ENCODE measurements at places on chromosomes 3 and 15. TPM values are rescaled to one million over a fixed set of nuclear protein-coding genes. Genes with fewer than 3 reads are reported as not detected.

- no peak for DNase-seq
Observed at GRCh38 chr3:67450153-67450552, 204.3 kb downstream of the SUCLG2 start.

DNA sequence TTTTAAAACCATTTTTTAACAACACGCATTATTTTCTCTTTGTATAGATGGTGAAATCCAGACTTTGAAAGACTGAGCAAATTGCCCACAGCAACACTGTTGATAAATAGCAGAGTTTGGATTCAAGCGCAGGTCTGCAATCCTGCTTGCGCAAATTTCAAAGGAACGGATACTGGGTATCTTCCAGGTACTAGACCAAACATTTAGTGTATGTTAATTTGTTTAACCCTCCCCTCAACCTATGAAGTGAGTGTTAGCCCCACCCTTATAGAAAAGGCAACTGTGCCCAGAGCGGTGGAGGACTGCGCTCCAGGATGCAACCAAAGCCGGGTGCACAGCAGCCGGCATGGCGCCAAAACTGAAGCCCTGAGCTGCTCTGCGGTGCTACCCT, 103.8 kb downstream of the CPN2 start:
- DNase-seq = peak; percentile 30

DNA sequence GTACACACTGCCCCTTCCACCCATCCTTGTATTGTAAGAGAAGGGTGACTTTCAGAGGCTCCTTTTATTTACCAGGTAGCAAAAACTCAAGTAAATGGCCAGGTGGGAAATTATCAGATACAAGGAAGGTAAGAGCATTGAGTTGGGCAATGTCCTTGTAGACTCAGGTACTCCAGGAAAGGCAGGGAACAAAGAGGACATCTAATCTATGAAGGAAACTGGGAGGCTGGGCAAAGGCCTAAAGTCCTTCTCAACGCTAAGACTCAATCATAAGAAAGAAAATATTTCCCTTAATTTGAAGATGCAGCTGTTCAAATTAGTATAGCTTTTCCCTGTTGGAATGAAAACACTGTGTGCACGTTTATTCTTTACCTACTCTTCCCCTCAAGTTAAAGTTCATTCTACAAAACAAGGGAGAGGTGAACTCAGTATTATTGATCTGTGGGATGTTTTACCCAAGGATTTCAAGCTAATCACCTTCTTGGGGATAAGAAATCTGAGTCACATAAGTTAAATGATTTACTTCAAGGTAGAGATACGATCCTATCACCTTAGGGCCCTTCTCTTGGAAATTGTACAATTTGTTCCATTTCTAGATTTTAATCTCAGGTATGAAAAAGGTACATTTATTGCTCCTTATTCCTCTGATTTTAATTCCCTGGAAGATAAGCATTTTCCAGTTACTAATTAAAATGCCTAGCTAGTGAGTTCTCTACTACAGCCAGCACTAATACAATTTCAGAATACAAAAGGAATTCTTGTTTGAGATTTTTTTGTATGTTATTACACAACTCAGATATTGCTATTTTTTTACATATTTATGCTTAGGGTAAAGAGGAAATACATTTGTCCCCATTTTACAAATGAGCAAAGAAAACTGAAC, 80.6 kb downstream of the PLD1 start:
- DNase-seq = no peak

DNA sequence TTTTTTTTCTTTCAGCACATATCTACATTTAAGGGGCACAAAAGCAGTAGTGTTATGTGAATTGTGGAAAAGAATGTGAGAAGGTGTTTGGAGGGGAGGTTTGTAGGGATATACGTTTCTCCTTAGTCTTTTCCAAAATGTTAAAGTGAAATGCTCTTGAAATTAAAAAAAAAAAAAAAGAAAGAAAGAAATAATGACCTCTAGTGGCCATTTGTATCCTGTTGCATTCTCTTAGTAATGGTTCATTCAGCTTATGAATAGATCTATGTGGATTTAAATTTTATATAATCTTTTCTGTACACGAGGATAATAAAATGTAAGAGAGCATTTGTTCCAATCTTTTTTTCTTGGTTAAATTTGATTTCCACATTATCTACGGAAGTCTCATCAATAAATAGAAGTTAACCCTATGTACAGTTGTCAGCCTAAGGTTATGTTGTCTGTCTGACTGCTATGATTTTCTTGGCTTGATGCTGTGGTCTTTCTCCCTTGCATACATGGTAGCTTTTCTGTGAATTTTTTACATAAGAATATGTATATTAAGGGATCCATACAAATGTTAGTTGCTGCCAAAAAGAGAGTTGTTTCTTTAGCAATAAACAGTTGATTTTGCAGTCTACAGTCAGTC, 1.7 kb downstream of the P2RY13 start:
- DNase-seq = no peak

GRCh38 chr3:174958671-174959328, 99.7 kb downstream of the NAALADL2 start:
- peak; percentile 15 for DNase-seq

DNA sequence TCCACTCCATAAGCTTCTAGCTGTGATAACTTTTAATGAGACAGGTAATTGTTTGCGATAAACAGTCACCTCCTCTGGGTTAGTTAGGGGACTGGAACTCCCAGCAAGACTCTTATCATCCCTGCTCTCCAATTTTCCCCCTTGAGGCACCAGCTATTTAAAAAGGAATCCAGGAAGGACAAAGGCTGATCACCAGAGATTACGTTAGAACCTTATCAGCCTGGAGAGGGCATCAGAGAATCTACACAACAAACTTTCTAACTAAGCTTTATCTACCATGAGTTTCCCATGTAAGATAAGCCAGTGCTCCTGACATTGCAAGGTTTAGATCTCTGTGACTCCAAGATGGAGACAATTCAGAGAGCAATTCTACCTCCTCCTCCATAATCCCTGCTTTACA, 31.3 kb downstream of the GPR176 start:
- DNase-seq = no peak

- no peak for DNase-seq
Observed at GRCh38 chr15:29819979-29820378, 2.3 kb downstream of the TJP1 start.

GRCh38 chr15:42404461-42405235, 45.3 kb downstream of the CAPN3 start:
- no peak for DNase-seq

DNA sequence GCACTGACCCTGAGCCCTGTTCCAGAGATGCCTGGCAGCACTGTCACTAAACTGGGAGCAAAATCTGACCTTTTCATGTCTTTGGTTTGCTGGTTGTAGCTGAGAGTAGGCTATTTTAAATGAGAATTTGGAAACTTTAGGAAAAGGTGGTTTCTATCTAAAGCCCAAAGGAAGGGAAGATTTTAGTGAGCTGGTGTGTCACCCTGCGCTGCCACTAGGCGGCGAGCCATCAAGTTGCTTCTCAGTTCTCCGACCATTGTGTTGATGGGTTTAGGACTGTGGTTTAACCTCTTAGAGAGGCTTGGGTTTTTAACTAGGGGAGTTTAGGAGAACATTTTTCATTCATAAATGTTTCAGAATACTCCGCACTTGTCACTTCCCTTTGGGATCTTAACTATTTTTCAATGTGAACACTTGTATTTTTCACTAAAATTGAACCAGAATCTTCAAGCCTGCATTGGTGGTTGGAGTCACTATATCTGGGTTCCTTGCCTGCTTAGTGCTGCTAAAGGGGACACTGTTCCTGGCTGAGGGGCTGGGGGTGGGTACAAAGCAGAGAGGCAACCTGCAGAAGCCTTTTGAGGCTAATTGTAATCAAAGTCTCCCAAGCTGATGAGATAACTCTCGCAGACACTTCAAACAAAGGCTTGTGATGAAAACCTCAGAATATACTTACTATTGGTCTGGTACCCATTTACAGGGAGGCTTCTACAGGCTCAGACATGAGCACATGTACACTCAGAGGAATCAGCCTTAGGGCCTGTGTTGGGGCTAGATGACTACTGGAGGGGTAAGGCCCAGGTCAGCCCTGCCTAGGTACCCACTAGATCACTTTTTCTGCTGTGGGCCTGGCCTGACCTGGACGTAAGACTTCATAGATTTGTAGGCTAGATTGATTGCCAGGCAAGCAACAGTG, 16.8 kb downstream of the EXOSC7 start:
- DNase-seq = no peak

DNA sequence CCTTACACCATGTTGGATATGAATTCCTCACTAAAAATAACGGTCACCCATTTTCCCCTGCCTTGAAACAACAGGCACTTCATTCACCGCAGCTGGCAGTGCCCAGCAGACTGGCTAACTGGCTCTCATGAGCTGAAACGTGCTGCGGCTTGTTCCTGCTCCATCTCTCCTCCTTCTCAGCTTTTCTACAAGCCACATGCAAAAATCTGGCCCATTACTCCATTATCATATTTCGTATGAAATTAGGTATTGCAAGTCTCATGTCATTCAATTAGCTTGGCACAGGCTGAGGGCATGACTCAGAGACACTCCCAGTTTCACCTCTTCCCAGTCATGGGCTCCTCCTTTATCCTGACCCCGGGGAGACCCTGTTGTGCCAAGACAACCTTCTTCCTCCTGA, 60.0 kb downstream of the MAGEF1 start:
- peak; percentile 74 for DNase-seq

DNA sequence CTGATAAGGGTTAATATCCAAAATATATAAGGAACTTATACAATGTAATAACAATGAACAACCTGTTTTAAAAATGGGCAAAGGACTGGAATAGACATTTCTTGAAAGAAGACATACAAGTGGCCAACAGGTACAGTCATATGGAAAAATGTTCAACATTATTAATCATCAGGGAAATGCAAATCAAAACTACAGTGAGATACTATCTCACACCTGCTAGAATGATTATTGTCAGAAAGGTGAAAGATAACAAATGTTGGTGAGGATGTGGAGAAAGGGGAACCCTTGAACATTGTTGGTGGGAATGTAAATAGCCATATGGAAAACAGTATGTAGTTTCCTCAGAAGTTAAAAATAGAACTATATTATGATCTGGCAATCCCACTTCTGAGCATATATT, 20.4 kb downstream of the GOLM2 start:
- DNase-seq = no peak

DNA sequence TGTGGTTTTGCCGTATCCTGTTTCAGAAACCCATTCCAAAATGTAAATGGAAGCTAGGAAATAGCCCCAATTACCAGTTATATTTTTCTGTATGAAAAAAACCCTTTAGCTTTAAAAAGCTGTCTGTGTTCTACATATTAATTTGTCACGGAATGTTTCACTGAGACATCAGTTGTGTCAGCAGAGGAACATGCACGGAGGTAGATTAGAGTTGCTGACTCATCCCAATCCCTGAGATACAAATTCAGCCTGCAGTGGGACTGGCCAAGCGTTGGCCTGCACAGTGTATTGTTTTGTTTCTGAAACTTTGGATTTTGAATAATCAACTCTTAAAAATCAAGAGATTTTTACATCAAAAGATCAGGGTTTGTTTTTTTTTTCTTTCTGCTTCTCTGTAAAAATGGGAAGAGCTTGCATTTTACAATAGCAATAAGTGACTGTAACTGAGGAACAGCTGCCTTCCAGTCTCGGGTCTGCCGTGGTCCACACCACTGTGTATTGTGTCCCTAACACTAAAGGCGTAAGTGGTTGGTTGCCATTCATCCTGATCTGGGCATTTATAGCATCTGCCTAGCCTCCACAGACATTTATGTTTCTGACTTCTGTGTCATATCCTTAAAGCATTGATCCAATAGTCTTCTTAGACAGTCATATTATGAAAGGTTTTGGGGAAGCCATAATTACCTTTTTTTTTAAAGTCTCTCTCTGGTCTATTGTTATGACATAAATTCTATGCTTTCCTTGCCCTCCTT, 218.1 kb downstream of the ADAMTSL3 start:
- DNase-seq = peak; percentile 23

DNA sequence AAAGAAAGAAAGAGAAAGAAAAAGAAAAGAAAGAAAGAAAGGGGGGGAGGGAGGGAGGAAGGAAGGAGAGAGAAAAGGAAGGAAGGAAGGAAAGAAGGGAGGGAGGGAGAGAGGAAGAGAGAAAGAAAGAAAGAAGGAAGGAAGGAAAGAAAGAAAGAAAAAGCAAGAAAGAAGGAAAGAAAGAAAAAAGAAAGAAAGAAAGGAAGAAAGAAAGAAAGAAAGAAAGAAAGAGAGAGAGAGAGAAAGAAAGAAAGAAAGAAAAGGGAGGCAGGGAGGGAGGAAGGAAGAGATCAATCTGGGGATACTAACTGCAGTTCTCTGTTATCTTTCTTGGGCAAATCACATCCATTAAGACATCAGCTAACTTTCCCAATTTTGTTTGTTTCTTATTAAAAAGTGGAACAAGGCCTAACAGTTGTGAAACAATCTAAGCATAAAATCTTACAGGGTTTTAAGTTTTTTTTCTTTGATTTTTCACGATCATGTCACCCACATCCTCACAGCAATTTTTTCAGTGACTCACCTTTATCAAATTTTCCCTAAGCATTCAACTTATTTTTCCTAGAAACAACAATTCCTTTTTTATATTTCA, 36.8 kb downstream of the TBC1D2B start:
- DNase-seq = no peak

DNA sequence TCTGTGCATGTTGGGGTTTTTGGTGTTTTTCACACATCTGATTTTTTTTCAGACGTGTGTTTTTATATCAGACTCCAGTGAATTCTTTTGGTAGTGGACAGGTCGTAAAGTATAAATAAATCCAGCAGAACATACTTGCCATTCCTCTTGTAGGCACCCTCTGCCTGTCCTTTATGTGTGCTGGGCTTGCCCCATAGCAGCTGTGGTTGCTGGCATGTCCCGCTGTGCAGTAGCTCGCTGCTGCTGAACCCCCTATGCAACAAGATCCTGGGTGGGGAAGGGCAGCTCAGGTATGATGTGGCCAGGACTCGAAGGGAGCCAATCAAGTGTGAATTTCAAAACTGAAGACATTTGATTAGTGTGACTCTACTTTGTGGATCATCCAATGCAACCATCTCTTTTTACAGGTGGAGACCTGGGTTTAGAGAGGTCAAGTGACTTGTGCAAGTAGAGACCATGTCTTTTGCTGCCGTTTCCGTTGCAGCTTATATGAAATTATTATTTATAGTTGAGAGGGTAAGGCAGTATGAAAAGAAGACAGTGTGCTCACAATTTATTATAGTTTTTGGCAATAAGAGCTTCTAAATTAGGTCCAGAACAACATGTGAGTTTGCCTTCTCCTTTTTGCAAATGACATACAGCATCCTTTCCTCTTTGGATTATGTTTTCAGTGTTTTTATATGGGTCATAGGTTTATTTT, 350.8 kb upstream of the C2CD4B start:
- DNase-seq = no peak

The C3orf22 gene
- not detected for total RNA-seq

The SHC4 gene
- total RNA-seq = 7.7 TPM

The LXN gene
- 17.6 TPM for total RNA-seq

All from tongue (tissue), 3 donors.